ENCODE measurements at places on chromosomes 11 and 22.

DNA sequence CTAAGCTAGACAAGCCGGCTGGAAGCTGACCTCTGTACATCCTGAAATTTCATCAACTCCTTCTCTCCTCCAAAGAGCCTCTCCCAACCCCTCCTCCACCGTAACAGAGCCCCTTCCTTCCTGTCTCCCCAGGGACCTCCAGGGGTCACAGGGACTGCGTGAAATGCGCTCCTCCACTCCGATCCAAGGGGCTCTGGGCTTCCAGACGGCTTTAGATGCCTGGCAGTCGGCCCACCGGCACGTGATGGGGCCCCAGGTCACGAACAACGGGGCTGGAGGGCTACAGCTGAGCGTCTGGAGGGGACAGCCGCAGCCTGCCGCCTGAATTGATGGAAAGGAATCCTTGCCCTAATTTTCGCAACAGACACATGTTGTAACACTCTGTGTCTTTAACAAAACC is 264.1 kb downstream of the MN1 start:
- DNase-seq, result no peak

GRCh38 chr11:65530157-65530496 is 5.2 kb downstream of the SCYL1 start:
- peak; percentile 54 for DNase-seq

DNA sequence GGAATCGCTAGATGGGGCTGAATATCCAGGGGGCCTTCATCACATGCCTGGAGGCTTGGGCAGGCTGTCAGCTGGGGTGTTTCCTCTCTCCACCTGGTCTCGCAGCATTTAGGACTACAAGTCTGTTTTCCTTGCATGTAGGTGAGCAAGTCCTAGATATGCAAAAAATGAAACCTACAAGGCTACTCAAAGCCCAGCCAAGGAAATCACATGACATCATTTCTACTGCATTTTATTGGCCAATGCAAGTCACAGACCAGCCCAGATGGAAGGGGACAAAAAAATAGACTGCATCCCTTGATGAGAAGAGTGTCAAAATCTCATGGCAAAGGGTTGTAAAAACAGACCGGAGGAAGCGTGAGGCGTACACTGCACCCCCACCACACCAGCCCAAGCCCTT is 9.6 kb upstream of the APOBEC3B start:
- DNase-seq, result no peak

DNA sequence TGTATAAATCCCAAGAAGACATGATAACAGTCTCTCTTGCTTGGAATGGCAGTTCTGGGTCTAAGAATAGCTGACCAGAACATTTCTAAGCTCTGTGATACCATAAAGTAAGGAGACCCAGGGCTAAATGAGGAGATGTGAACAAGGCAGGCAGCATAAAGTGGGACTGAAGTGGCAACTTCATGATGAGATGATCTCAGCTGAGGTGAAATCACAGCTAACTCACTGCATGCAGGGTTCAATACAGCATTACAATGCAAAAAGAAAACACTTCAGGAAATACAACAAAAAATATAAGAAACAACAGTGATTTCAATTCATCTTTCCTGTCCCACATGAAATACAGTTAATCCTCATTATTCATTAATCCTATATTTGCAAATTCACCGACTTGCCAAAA is 44.6 kb downstream of the MRE11 start:
- no peak for DNase-seq

Measured in activated CD4-positive, alpha-beta T cell treated with anti-CD3 and anti-CD28 coated beads for 36 hours (primary cell).